ENCODE measurements at places on chromosomes 1 and 21.

DNA sequence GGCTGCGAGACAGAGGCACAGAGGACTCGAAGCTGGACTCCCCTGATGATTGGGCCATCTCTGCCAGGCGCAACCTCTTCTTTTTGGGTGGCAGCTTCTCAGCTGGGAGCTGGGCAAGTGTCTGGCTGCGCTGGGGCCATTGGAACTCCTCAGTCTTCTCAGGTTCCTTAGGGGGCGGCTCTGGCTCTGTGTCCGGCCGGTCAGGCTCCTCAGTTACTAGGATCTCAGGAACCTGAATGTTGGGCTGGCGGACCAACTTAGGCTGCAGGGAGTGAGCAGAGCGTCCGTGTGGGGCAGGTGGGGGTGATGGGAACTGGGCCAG is 97.5 kb upstream of the EDN2 start:
- no peak for DNase-seq

- DNase-seq: no peak
These were observed 33.4 kb upstream of the COX20 start for GRCh38 chr1:244802041-244802440.

GRCh38 chr1:227558732-227559262 is 4.6 kb upstream of the ZNF678 start:
- no peak for DNase-seq

GRCh38 chr1:91819038-91819788 is 66.7 kb downstream of the TGFBR3 start:
- DNase-seq: no peak

DNA sequence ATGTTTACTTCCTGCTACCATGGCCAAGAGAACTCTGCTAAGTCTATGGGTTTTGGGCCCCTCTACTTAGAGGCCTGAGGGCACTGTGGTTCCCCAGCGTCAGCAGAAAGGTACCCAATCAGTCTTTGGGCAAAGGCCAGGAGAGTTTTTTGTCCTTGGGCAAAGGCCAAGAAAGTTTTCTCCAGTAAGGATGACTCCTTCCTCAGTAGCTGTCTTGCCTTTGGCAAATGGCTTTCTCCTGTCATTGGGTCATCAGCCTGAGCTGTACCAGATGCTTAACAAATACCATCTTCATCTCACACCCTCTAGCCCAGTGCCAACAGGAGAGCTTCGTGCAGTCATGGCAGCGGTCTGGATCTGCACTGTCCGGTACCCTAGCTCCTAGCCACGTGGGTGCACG is 199.3 kb upstream of the TMEM51 start:
- DNase-seq: no peak

DNA sequence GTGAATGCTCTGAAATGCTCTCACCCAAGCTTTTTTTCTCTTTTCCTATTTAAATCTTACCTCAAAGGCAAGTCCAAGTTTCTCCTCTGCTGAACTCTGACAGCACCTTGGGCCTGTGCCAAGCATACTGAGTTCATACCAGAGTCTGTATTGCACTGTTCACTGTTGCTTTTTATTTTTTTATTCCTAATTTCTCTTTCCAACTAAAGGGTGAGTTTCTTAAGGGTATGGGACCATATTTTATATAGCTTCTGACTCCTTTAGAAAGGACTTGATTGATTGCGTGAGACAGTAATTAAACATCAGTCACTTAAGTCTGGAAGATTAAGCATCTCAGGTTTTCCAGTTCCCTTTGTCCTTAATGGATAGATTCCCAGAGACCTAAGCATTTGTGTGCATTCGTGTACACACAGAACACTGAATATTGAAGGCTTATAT is 69.9 kb downstream of the CACHD1 start:
- DNase-seq: no peak

DNA sequence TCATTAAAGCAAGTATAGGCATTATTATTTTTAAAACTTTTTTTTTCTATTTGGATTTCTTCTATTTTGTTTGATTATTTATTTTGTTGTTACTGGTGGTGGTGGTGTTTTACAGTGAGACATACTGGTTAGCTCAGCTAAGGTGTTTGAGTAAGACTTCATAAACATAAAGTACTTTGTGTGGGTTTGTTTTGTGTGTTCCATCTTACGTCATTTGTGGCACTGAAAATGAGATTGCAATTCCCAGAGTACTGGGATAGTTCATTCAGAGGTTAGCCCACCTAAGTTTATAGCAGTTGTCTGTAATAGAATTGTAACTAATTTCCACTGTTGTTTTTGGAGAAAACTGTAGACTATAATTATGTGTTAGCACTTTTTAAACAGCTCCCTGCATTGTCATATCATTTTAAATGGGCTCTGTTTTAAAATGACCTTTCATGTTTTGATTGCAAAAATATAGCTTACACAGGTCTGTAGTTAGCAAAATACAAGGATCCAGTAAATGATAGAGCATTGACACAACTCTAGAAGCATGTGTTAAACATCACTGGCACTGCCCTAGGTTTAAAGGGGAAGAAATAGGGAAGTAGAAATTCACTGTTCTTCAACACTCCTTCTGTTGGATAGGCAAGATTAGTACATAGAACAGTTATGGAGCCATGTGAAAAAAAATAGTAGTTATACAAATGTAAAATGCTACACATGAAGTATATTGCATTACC is 171.7 kb downstream of the NFIA start:
- no peak for DNase-seq

- no peak for DNase-seq
These were observed 8.8 kb downstream of the NOL9 start for GRCh38 chr1:6545276-6546112.

GRCh38 chr1:75559800-75560199 is 51.1 kb downstream of the SLC44A5 start:
- no peak for DNase-seq

All from SW480 (cell line).